ENCODE measurements at places on chromosomes 1 and 21.

DNA sequence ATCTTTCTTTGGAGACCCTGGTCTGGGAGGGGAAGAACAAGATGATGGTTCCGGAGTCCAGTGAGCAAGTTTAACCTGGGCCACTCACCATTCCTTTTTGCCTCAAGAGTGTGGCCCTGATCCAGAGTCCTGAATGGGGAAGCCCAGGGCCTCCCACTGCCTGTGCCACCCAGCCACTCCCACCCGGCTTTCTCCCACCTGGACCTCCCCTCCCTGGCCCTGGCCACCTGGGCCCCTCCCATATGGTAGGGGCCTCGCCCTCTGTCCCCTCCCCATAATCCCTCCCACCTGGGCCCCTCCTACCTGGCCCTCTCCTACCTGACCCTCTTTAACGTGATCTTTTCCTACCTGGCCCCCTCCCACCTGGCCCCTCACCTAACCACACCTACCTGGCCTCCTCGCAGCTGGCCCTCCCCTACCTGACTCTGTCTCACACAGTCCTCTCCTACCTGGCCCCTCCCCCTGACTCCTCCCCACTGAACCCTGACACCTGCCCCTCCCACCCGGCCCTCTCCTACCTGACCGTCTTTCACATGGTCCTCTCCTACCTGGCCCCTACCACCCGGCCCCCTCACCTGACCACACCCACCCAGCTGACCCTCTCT lies 220.7 kb upstream of the VAMP3 start:
- no peak for DNase-seq

DNA sequence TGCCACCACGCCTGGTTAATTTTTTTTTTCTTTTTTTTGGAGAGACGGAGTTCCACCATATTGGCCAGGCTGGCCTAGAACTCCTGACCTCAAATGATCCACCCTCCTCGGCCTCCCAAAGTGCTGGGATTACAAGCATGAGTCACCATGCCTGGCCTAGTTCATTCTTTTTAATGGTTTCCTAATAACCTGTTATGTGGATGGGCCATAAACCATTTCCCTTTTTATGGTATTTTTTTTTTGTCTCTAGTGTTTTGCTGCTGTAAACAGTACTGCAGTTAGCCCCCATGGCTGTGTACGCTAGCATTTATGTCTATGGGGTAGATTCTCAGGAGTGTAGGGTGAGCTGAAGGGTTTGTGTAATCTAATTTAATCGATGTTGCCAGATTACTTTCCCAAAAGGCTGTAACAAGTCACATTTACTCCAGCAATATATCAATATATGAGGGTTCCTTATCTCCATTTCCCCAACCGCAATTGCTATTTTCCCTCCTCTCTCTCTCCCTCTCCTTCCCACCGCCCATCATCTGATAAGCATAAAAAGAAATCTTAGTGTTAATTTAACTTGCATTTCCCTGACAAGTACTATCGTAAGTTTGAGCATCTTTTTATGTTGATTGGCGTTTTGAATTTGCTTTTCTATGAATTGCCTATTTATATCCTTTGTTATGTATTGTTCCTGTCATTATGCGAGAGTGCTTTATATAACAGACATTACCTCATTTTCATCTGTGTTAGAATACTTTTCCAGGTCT lies 28.7 kb downstream of the RCSD1 start:
- no peak for DNase-seq

DNA sequence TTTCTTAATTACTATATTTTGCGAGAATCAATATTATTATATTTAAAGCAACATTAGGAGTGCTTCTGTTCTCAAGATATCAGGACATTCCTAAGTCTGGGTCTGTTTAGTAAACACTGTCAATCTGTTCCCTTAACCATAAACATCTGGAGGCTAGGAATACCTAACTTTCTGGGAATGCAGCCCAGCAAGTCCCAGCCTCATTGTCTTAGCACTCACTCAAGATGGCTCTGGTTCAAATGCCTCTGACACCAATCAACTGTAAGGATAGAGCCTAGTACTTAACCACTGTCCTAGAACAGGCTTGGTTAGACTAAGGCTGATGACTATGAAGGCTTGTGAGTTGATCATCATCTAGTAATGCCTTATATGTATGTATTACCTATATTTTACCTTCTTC lies 61.5 kb downstream of the TNN start:
- DNase-seq: no peak

DNA sequence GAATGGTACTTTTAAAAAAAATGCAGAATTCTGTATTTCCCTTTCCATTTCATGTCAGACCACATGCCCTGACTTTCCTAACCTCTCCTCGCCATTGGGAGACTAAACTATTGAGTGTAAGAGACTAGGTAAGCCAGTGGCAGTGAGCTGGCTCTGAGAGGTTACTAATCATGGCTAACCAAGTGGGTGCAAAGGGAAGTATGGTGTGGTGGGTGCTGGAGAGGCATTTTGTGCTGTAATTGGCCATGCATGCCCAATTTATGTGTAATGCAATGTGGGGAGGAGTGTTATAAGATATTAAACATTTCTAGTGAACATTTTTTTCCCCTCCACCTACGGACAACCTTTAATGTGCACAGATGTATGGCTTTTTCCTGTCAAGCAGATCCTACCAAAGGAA lies 190.1 kb downstream of the LMO4 start:
- DNase-seq: no peak

GRCh38 chr1:20735581-20736111 lies 3.1 kb upstream of the SH2D5 start:
- DNase-seq: no peak

DNA sequence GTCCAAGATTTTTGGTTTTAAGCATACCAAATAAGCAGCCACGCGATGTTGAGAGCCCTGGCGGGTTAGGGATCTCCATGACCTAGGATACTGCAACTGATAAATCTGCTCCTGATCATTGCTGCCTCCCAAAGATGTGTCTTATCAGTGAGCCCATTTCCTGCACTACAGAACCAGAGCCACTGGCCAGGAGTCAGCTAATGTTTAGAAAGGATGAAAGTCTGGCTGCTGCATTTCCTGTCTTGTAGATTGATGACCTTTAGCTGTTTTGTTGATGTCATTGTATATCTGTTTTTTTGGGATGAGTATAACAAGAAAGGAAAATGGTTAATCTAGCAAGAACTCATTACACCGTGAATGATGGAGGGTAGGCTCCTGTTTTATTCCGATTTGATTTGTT lies 74.5 kb downstream of the C1orf21 start:
- DNase-seq: no peak

- DNase-seq: peak; percentile 36
Measured at GRCh38 chr1:155003766-155004351, 1.3 kb downstream of the ZBTB7B start.

- DNase-seq: no peak
Measured at GRCh38 chr1:156993426-156994147, 52.0 kb downstream of the ARHGEF11 start.

DNA sequence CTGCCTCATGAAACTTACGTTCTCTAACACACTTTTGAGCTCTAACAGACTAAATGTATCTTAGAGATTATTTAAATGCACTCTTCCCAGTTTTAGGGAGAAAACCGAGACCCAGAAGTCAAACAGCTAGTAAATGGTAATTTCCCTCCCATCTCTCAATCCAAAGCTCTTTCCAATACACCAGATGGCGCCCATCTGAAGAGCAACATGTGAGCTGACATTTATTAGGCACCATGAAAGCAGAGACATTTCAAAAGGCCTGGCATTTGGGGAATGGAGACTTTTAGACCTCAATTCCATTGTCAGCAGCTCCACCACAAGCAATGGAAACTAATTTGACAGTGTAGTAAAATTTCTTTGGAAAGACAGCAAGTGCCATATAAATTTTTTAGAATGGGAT lies 191.4 kb downstream of the DAB1 start:
- DNase-seq: no peak

DNA sequence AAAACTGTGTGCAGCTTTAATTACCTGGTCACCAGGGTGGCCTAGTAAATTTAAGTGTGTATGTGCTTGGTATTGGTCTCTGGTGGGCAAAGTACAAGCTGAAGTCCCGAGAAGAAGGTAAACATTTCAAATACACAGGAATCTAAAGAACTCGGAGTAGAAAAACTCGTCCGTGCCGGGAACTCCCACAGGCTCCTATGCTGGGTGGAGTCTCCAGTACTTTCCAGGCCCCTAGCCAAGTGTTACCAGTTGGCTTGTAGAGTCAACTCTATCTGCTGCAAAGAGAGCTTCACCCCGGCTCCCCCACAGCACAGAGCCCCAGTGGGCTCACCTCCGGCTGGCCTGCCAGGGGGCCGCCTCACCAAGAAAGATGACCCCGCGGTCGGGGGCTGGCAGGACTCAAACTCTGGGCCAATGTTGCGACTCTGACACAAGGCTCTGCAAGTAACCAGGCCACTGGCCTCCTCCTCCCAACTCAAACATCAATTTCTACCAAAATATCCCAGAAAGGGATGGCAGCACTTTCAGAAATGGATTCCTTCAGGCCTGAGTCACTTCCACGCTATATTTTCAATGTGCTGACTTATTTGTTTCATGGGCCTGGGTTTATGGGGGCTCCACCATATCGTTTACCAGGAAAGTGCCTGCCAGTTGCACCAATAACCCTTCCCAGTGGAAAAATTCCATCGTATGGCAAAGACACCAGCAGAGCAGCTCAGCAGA lies 73.9 kb downstream of the SLC66A1 start:
- DNase-seq: no peak

DNA sequence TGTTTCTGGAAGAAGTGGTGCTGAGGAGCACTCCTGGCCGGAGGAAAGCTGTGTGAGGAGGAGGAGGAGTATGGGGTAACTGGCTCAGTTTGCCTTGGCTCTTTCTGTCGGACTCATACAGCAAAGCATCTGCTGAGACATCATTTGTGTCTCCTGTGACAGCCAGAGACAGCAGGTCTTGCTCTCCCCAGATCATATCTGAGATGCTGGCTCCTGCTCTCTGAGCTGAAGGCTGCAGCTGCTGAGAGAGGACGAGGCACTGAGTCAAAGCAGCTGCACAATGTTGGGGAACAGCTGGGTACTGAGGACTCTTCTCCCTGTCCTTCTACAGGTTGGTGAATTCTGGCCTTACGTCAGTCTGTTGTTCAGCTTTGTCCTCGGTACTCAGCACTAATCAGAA lies 14.3 kb downstream of the OR2B11 start:
- no peak for DNase-seq

- peak; percentile 86 for DNase-seq
Measured at GRCh38 chr1:52368383-52369172, 2.6 kb upstream of the CC2D1B start.

DNA sequence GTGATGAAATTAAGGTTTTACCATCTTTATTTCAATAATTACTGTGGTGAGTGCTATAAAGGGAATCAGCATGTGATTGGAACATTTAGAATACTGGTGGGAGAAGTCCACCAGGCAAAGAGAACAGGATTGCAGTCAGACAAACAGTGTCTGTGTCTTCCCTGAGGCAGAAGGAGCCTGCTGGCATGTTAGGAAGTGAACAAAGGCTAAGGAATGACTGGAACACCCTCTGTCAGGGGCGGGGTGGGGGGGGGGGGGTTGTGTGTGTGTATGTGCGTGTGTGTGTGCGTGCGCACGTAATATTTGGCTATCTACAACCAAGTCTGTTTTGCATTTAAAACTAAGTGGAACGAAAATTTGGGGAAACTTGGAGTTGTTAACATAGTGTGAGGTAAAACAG lies 30.2 kb downstream of the SRRM1 start:
- DNase-seq: no peak
